NCI-H2081 (cell line): ENCODE measurements at places on chromosomes 4 and X.

- no peak for DNase-seq
Observed at GRCh38 chr4:39067031-39067430, 5.0 kb downstream of the KLHL5 start.

DNA sequence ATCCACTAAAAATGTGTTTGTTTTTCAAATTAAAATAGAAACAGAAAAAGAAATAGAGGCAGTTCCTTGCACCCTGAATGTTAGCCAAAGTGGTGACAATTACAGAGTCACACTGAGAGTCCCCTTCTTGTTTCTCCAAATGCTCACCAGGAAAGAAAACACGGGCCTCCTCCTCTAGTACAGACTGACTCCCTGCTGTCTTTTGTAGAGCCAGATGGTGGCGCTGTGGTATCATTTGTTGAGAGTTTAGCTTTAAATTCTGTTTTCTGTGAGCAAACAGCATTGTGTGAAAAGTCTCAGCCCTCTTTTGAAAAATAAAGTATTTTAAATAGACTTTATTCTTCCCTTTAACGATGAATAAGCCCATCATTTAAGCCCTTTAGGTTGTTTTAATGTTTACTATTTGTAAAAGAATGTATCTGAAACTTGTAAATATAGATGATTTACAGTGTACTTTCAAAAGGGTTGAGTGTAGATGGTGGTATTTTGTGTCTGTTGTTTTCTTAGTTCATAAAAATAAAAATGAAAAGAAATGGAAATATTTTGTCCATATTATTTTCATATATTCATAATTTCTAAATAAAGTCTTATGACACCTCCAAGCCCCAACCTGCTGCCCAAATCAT lies 36.9 kb upstream of the ATOH1 start:
- DNase-seq = peak; percentile 45

- no peak for DNase-seq
Observed at GRCh38 chr4:17866810-17867209, 56.0 kb downstream of the NCAPG start.

GRCh38 chr4:82216219-82216618 lies 157.6 kb downstream of the HNRNPD start:
- DNase-seq = no peak

- no peak for DNase-seq
Observed at GRCh38 chr4:161525121-161525520, 638.7 kb downstream of the FSTL5 start.

DNA sequence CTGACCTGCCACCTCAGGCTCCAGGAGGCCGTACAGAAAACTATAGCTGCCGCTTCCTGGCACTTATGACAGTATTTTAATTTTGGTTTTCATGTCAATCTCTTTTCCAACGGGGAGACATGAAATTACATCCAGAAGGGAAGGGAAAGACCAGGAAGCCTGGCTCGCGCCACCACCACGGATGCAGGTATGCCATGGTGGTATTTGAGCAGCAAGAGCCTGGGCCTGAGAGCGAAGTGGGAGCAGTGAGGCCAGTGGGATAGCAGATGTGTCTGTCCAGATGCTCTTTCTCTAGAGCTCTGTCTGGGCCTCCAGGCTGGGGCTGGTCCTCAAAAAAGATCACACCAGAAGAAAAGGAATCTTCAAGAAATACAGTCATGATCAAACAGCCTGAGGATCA lies 82.5 kb upstream of the CPEB2 start:
- DNase-seq = no peak

DNA sequence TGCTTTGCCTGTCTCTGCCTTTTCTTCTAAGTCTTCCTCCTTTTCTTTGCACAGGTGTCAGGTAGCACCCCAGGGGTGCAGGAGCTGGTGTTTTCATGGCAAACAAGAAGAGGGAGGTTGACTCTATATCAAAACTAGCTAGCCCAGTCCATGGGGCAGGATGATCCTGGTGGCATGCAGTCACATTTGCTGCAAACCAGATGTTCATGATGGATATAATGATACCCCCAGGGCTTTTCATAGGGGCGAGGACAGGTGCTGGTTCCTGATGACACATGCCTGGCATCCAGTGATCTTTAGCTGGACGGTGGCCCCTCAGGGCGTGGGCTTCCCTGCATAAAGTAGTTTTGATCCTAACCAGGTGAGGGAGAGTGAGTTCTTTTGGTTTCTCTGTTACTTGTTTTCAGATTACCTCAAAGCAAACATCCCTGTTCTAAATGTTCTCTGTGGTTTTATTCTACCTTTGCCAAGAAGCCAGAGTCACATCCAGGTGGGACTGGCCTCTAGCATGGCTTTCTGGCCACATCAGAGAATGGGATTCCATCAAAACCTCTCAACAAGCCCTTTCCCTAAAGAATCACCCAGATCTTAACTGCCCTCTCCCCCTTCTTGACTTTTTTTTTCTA lies 11.2 kb upstream of the UBA6 start:
- no peak for DNase-seq

GRCh38 chr4:94574616-94575015 lies 122.9 kb downstream of the PDLIM5 start:
- DNase-seq = no peak

DNA sequence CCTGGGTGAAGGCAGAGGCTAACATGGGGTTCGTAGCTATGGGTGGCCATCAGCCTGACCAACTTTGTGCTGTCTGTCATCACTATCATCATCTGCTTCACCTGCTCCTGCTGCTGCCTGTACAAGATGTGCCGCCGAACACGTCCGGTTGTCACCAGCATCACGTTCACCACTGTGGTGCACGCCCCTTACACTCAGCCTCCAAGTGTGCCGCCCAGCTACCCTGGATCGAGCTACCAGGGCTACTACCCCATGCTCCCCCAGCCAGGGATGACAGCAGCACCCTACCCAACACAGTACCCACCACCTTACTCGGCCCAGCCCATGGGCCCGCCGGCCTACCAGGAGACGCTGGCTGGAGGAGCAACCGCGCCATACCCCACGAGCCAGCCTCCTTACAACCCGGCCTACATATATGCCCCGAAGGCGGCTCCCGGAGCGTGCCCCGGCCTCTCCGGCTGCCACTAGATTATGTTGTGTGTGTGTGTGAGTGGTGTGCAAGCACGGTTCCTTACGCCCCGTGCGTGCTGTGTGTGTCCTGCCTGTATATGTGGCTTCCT lies 238.1 kb upstream of the ZCCHC13 start:
- no peak for DNase-seq

DNA sequence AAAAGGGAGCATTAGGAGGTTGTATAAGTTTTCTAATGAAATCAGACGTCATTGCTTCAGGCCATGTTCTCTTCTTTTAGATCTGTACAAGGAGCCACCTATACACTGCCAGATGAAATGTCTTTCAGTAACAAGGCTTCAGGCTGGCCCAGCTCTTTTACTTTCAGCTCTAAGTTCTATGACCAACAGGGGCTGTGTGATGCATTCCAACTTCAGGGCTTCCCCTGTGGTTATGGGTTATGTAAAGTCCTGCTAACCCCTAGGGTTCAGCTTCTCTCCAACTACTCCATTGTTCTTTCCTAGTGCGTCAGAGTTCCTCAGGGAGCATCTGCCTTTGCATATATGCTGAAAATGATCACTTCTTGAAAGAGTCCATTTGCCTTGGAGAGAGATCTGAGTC lies 79.4 kb upstream of the TTC29 start:
- DNase-seq = no peak

GRCh38 chrX:70049925-70050324 lies at the start of gene AWAT2:
Gene AWAT2 (minus strand): TSS chrX:70049938. CDS start chrX:70049932, 6 bp downstream.
- DNase-seq = no peak

GRCh38 chrX:52933213-52933612 lies 25.1 kb downstream of the FAM156A start:
- no peak for DNase-seq

GRCh38 chrX:71366674-71367256 lies 608 bp downstream of the TAF1 start:
- DNase-seq = no peak

- DNase-seq = no peak
Observed at GRCh38 chr4:89805297-89805696, 31.7 kb downstream of the SNCA start.

DNA sequence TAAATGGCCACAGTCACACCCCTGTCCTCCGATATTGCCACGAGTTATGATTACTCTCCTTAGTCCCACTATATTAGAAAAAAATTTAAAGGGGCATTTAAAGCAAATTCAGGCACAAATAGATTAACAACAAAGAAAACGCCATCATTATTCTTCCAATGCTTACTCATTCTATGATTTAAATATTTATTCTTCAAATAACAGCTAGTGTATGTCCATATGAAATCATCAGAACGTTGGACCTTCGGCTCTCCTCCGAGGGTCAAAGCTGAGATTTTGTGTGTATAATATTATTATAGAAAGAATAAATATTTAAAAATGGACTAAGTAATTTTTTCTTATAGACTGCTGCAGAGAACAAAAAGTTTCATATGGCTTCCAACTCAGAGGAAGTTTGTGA lies 122.9 kb downstream of the MAML3 start:
- DNase-seq = no peak

- DNase-seq = no peak
Observed at GRCh38 chr4:2767705-2768074, 11.6 kb upstream of the TNIP2 start.

DNA sequence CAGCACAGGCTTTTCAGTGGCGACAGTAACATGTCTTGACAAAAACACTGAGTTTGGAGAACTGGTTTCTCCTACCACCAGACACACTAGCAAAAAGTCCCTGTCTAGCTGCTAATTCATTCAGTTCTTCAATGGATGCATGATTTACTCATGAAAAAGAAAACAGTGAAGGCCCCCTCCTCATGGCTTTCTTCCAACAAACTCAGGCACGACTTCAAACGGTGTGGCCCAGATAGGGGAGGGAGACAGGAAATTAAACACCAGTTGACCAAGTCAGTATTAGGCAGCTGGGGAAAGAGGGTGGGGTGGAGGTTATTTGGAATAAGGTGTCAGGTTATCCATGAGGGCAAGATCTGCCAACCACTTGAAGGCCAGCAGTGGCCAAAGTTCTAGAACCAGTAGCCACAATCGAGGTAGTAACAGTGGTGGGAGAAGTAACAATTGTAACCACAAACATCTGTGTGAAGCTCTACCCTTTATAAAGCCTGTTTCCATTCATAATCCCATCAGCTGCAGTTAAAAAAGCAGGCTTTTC lies 60.2 kb downstream of the SEPSECS start:
- no peak for DNase-seq

DNA sequence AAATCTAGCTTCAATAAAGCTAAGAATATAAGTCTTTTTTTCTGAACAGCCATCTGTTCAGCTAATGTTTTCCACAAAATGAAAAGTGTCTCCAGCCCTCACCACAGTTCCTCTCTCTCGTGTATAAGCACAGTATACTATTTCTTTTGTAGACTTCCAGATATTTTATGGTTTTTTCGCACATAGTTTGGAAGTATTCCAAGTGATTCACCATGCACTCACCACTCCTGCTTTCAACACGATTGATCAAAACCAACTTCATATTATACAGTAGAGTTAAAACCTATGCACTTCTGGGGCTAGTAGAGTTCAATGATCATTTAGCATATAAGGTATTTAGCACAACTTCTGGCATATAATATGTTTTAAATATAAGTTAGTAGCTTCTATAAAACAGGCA lies 105.8 kb upstream of the DCAF12L1 start:
- DNase-seq = no peak

DNA sequence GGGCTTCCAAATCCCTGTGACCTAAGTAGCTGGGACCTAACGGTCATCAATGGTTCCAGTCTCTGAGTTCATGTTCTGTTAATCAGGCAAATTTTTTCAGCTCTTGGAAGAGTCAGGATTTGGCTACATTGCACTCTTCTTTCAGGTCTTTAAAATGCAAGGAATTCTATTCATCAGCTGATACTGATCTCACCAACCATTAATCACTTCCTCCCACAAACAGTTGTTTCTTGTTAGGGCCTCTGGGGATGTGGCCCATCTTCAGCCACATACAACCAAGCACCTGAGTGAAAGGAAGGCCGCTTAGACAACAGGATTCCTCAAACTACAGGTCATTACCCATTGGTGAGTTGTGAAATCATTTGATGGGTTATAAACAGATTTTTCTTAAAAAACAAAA lies 71.7 kb downstream of the FANCB start:
- DNase-seq = no peak

DNA sequence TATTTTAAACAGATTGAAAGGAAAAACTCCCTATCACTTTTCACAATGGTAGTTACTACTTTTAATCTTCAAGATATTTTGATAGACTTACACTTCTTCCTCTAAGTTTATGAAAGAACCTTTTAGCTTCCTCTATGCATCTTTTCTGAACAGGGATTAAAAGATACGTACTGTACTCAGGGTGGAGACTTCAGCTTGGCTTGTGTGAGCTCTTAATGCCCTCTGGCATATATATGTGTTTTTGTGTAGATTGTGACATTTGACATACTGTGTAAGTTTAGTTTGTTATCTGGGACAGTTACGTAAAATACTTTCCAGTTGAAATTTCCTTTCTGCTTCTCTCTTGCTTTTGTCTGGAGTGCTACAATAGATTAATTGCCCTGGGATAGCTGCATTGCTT lies 109.3 kb upstream of the NUDT6 start:
- no peak for DNase-seq

GRCh38 chrX:17081511-17081910 lies 135.1 kb downstream of the REPS2 start:
- DNase-seq = no peak

DNA sequence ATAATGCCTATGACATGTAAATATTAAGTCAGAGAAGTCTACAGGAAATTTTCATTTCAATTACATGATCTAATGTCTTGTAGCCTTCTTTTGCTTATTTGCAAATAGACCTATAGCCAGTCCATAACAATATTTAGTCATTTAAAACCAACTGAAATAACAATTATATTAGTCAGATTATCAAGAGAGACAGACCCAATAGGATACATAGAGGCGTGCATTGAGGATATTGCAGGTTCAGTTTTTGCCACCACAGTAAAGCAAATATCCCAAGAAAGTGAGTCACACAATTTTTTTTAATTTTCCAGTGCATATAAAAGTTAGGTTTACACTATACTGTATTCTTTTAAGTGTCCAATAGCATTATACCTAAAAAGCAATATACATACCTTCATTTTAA lies 349.7 kb upstream of the ATOH1 start:
- no peak for DNase-seq

- no peak for DNase-seq
Observed at GRCh38 chrX:15151267-15152186, 118.4 kb downstream of the ASB9 start.

GRCh38 chr4:8205241-8205707 lies 6.2 kb downstream of the SH3TC1 start:
- no peak for DNase-seq

DNA sequence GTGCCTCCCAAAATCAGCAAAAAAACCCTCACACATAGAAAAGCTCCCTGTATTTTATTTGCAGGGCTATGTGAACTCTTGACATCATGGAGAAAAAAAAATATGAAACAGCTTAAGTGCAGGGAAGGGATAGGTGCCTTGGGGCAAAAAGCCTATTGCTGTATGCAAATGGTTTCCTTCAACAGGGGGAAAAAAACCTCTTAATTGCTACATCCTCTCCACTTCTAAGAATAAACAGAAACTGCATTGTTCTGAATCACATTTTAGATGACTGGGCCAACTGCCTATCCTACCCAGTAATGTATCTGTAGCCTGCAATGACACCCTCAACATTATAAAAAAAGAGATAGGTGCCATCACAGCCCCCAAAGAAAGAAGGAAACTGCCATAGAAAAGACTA lies 229.4 kb upstream of the GALNTL6 start:
- no peak for DNase-seq
